GM20000 (cell line): ENCODE measurements at places on chromosomes 16 and 17.

GRCh38 chr16:48907906-48908634, 298.1 kb upstream of the N4BP1 start:
- DNase-seq, result peak; percentile 28

GRCh38 chr16:66097751-66098150, 268.7 kb upstream of the CDH5 start:
- DNase-seq, result no peak

GRCh38 chr17:44501866-44502375, 1.3 kb downstream of the GPATCH8 start:
- no peak for DNase-seq

DNA sequence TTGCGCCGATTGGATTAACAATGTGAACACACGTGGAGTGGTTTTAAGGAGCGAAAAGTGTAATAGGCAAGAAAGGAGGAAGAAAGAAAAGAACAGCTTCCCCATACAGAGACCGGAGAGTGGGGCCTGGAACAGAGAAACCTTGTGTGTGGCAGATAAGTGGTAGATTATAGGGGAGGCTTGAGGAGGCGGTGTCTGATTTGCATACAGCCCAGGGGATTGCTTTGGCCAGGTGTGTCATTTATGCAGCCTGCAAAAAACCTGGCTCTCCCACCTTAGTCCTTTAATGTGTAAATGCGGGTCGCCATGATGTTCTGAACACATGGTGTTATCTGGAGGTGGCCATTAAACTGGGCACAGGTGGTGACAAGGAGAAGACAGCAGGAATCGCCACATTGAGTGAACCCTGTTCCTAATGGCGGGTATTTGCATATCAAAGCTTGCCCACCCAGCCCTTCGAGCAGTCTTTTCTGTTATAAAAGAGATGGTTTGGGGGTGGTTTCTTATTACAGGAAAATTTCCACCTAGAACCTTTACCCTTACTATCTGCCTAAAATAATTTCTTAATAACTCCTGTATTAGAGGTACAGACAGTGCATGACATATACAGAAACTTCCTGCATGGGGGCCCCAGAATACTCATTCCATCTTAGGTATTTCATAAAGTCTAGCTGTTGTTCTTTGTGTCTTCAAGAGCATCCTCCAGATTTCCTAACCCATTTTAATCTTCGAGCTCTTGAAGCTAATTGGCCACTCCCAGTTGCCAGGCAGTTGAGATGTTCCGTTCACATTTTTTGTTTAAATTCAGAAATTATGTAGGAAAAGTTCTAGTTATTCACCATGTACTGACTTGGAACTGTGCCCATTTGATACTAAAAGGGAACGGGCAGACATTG, 292.5 kb downstream of the RBFOX1 start:
- no peak for DNase-seq
